Neural crest cell (in vitro differentiated cells): ENCODE measurements at places on chromosomes 7 and 10. TPM values are rescaled to one million over a fixed set of nuclear protein-coding genes. Genes with fewer than 3 reads are reported as not detected.

GRCh38 chr10:132867801-132868644 is 74.3 kb downstream of the CFAP46 start:
- no peaks in the 10 kb centered on the region for H3K36me3 ChIP-seq
- no peak for DNase-seq
- no peak overlapping the region for H3K27ac ChIP-seq
- no peak overlapping the region for H3K4me3 ChIP-seq
- peaks cover 29% of the 10 kb centered on the region for H3K27me3 ChIP-seq

DNA sequence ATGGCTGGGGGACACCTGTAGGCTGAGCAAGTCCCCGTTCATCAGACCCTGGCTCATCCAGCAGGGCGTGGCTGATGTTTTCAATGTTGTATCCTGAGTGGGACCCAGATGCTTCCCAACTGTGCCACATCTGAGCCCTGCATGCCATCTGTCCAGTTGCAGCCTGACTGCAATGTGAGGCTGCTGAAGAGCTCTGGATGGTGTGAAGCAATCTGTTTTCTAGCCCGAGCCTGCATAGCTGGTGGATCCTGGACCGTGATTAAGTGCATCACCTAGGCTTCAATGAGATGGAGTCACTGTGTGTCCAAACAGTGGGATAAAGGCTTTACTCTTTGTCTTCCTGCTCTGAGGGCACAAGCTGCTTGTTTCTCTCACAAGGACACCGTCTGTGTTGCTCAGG is 99.8 kb downstream of the TCF7L2 start:
- DNase-seq: no peak
- H3K27me3 ChIP-seq: peaks cover 2% of the 10 kb centered on the region
- no peak overlapping the region for H3K4me3 ChIP-seq
- peaks cover 68% of the 10 kb centered on the region for H3K4me1 ChIP-seq

DNA sequence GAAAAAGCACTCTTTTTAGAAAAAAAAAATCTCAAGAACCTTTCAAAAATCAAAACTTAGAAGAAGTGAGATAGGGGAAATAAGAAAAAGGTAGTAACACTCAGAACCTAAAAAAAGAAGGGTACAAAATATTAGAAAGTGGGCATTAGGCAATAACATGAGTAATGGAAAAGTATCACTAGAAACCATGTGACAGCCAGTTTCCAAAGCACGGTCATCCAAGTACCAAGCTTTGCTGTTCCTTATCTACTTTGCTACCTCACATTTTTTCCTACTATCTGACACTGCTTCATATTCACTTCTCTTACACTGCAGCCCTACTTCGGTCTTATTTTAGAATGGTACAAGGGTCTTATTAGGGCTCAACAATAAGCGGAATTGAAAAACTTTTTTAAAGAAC is 30.3 kb downstream of the IMMP2L start:
- no peaks in the 10 kb centered on the region for H3K27me3 ChIP-seq
- no peak overlapping the region for H3K4me3 ChIP-seq
- no peaks in the 10 kb centered on the region for H3K36me3 ChIP-seq
- no peaks in the 10 kb centered on the region for H3K4me1 ChIP-seq

DNA sequence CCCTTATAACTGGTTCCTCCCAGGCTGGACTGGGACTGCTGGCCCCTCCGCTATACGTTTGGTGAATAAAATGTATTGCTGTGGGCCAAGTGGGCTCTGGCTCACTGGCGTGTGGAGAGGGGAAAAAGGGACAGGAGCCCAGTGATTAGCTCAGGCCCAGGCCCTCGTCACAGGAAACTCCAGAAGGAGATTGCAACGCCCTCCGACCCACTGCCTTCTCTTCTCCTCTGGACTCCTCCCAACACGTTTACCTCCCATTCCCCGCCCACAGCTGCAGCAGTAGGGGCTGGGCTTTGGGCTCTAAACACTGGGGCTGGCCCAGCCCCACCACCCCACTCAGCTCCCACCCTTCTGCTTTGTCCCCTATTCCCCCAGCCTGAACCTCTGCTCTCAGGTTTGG is 173.9 kb downstream of the NEURL1 start:
- H3K4me1 ChIP-seq: peaks cover 8% of the 10 kb centered on the region
- DNase-seq: no peak
- H3K36me3 ChIP-seq: no peaks in the 10 kb centered on the region
- H3K27me3 ChIP-seq: no peaks in the 10 kb centered on the region
- H3K27ac ChIP-seq: no peak overlapping the region

GRCh38 chr10:9898633-9899395 is 1118.9 kb upstream of the CELF2 start:
- no peaks in the 10 kb centered on the region for H3K27me3 ChIP-seq
- no peaks in the 10 kb centered on the region for H3K4me1 ChIP-seq
- no peak for DNase-seq
- no peak overlapping the region for H3K27ac ChIP-seq
- H3K4me3 ChIP-seq: no peak overlapping the region

DNA sequence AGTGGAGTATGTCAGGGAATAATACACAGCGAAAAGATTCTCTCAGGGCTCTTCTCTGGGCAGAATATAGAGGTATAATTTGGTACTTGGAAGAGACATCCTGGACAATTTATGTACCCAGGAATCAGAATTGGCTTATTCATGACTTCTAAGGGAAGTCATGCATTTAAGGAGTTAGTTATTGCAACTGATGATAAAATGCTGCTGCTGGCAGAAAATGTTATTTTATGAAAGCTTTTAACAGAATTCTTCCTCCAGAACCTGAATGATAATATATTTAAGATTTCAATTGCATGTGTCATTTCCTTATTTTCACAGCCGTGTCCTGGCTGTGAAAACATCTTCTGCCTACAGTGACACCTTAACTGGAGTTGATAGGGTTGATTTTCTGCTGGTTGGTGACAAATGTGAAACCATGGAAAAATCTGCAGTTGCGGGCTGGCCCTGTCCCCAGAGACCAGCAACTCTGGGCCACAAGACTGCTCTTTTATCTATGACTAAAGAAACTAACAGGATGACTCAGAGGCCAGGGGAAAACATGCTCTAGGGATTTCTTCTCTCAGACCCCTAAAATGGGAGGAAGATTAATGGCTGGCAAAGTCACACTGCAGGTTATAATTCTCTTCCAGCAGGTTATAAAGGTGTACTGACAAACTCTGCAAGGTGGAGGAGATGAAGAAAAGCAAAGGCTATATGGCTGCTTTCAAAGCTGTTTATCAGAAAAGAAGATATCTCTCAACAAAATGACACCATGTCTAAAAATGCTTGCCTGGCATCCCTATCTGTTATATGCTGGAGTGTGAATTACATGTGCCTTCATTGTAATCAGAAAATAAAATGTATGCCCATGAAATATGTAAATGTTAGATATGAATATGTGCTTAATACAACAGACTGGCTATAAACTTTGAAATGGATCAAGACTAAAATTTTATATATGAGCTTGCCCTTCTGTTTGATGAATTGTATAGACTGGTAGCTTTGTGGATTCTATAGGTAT is 12.1 kb upstream of the TRUB1 start:
- H3K27me3 ChIP-seq: no peaks in the 10 kb centered on the region
- no peak overlapping the region for H3K27ac ChIP-seq
- DNase-seq: no peak

DNA sequence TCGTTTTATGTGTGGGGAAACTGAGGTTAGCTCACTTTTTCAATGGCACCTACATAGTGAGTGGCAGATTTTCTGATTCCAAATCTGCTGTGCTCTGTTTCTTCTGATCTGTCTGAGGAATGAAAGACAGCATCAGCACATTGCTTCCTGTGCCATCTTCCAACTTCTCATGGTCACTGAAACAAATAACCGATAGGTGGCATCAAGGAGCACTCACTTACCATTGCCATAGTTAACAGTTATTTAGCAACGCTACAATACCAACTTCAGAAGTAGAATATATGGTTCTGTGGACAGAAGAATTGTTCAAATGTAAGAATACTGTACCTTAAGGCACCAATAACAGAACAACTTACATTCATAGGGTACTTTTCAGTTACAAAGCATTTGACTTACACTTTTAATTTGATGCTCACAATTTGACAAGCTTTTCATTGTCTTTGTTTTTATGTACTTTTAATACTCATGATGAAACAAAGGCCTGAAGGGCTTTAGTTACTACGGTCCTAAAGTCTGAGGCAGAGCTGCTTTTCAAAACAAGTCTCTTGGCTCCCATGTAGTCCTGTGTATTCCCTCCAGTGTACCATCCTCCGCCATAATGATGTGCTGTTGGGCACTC is 228.9 kb upstream of the TCF7L2 start:
- no peaks in the 10 kb centered on the region for H3K36me3 ChIP-seq
- peaks cover 42% of the 10 kb centered on the region for H3K4me1 ChIP-seq
- DNase-seq: no peak
- no peaks in the 10 kb centered on the region for H3K27me3 ChIP-seq
- no peak overlapping the region for H3K4me3 ChIP-seq
- H3K27ac ChIP-seq: no peak overlapping the region

- no peak overlapping the region for H3K27ac ChIP-seq
- H3K36me3 ChIP-seq: no peaks in the 10 kb centered on the region
- no peak for DNase-seq
- no peaks in the 10 kb centered on the region for H3K27me3 ChIP-seq
- no peaks in the 10 kb centered on the region for H3K4me1 ChIP-seq
- H3K4me3 ChIP-seq: no peak overlapping the region
Observed at GRCh38 chr7:79185605-79186004, 267.9 kb downstream of the MAGI2 start.

- no peaks in the 10 kb centered on the region for H3K4me1 ChIP-seq
- no peak overlapping the region for H3K27ac ChIP-seq
- H3K4me3 ChIP-seq: no peak overlapping the region
- H3K27me3 ChIP-seq: no peaks in the 10 kb centered on the region
- DNase-seq: no peak
Observed at GRCh38 chr7:68730964-68731363, 867.3 kb upstream of the AUTS2 start.

- no peak overlapping the region for H3K4me3 ChIP-seq
- no peaks in the 10 kb centered on the region for H3K36me3 ChIP-seq
- no peak for DNase-seq
Observed at GRCh38 chr10:71253981-71254818, 41.8 kb downstream of the UNC5B start.

GRCh38 chr10:45160271-45160670 is 155.1 kb downstream of the OR13A1 start:
- no peak for DNase-seq
- no peaks in the 10 kb centered on the region for H3K4me1 ChIP-seq
- no peak overlapping the region for H3K4me3 ChIP-seq

GRCh38 chr7:7851991-7852390 is 116.6 kb upstream of the GLCCI1 start:
- H3K36me3 ChIP-seq: peaks cover 16% of the 10 kb centered on the region
- no peaks in the 10 kb centered on the region for H3K27me3 ChIP-seq
- no peak overlapping the region for H3K4me3 ChIP-seq

- H3K27me3 ChIP-seq: no peaks in the 10 kb centered on the region
- no peak for DNase-seq
- peaks cover 4% of the 10 kb centered on the region for H3K4me1 ChIP-seq
- H3K27ac ChIP-seq: no peak overlapping the region
- peaks cover 5% of the 10 kb centered on the region for H3K36me3 ChIP-seq
Observed at GRCh38 chr10:3442451-3442990, 269.9 kb upstream of the PITRM1 start.

DNA sequence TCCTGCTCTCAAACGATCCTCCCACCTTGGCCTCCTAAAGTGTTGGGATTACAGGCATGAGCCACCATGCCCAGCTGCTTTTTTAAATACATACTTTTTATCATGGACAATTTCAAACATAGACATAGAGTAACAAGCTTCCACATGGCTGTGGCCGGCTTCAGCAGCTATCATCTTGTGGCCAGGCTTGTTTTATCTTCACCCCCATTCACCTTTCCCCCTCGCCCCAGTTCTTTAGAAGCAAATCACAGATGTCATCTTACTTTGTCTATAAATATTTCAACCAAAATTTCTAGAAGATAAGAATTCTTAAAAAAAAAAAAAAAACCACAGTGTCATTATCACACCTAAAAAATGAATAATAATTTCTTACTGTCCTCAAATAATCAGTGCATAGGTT is 5.9 kb downstream of the FOXK1 start:
- no peaks in the 10 kb centered on the region for H3K27me3 ChIP-seq
- H3K27ac ChIP-seq: no peak overlapping the region
- DNase-seq: no peak
- peak overlapping the region; percentile 21 for H3K4me3 ChIP-seq
- H3K36me3 ChIP-seq: no peaks in the 10 kb centered on the region
- H3K4me1 ChIP-seq: peaks cover 44% of the 10 kb centered on the region

DNA sequence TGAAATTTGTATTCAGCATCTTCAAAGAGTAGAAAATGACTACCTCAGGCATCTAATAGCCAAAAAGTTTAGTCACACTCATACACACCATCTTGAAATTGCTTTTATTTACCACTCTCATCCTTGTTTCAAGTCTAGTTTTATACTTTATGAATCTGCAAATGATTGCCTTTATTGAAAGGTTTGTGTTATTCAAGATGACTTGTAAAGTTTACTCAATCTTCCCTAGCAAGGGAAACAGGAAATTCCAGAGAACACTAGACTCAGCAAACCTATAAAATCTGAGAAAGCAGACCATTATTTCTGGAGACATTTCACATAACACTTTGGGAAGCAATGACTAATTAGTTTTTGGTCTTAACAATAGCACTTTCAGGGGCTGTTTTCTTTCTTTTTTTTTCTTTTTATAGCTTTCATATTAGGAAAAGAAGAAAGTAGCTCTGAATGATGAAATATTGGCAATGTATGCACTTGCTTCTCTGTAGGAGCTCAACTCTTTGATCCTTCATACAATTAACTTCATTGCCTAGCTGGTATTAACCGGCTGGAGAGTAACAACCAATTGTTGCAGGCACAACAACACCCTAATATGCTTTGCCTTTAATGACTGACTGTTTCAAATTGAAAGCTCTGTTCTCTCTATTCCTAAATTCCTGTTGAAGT is 68.9 kb upstream of the HDAC9 start:
- peaks cover 32% of the 10 kb centered on the region for H3K4me1 ChIP-seq
- DNase-seq: no peak
- H3K36me3 ChIP-seq: no peaks in the 10 kb centered on the region

DNA sequence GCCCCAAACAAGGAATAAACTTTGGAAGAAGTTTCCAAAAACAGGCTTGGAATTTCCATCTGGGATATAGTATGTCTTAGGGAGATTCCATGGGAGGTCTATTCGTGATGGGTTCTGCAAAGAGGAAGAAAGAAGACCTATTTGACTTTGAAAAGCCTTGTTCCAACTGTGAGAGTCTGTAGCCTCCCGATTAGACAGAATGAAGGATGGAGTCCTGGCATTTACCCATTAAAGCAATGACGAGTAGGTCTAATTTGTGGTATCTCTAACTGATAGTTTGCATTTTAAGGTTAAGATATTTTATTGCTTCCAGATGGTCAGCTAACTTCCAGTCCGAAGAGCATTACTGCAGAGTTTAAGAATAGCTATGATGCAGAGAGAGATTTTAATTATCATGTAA is 19.5 kb upstream of the GALNT17 start:
- DNase-seq: no peak
- peaks cover 3% of the 10 kb centered on the region for H3K27me3 ChIP-seq
- no peak overlapping the region for H3K4me3 ChIP-seq
- H3K36me3 ChIP-seq: peaks cover 2% of the 10 kb centered on the region

Gene ENKUR
- total RNA-seq: 1.7 and 2.0 TPM in 2 replicates

Gene GPR26
- not detected in 2 replicates for total RNA-seq

Gene TRIM50
- not detected in 2 replicates for total RNA-seq

Gene ARMC3
- total RNA-seq: 1.5 and 2.8 TPM in 2 replicates

Gene ZNF425
- 4.9 and 5.8 TPM in 2 replicates for total RNA-seq

Gene LMOD2
- total RNA-seq: not detected in 2 replicates

Gene LLCFC1
- not detected in 2 replicates for total RNA-seq

Gene PRLHR
- total RNA-seq: not detected in 2 replicates
